ENCODE measurements at places on chromosomes 7 and 10.

DNA sequence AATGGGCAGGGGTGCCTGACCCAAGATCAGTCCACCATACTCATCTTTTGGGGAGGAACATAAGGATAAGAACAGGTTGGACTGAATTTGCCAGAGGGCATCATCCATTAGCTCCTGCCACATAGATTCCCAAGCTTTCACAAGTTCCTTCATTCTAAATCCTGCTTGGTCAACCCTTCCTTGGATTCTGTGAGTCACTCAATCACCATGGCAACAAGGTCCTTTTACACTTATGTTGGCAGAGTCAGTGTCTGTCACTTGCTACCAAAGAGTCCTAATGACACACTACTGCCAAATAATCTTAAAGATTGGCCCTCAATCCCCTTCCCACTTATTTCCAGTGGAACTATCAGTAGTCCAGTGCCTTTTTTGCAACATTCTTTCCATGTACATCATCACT, 5.0 kb upstream of the LGI1 start:
- no peak for DNase-seq

GRCh38 chr10:16586358-16587138, 64.9 kb upstream of the C1QL3 start:
- DNase-seq, result no peak

- no peak for DNase-seq
These were observed 6.4 kb downstream of the GCK start for GRCh38 chr7:44182827-44183226.

- no peak for DNase-seq
These were observed 98.4 kb downstream of the CHRM2 start for GRCh38 chr7:136966825-136967224.

GRCh38 chr7:29401769-29402168, 161.9 kb upstream of the PRR15 start:
- DNase-seq, result no peak

- no peak for DNase-seq
These were observed 136.9 kb downstream of the KCNMA1 start for GRCh38 chr10:77500754-77501151.

DNA sequence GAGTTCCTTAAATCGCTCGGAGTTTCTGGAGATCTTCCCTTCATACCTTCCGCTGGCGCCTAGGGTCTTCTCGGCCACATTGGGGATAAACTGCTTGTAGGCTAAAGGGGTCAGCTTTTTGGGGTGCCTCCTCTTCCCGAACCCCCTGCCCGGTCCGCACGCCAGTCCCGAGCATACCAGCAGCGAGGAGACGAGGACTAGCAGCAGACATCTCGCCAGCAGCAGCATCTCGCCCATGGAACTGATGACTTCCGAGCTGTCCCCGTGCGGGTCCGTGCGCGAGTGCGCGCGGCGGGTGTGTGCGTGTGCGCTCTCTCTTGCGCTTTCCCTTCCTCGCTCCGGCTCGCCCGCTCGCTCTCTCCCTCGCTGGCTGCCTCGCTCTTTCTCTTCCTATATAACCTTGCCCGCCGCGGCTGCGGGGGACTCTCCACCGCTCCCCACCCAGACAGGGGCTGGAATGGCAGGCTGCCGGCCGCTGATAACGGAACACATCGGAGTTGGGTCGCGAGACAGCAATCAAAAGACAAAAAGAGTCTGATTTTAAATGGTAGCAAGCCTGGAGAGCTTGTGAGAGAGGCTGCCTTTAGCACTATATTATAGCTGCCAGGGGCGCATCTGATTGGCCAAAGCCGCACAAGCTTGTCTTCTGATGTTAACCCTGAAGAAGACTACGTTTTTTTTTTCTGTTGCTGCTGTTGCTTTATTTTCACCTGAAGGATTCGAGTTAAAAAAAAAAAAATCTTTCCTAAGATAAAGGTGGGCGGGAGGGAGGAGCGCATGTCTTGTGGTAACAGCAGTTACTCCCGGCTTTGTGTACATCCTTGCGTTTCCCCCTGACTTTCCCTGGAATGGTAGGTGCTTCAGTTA, at the start of gene SHH:
SHH (minus strand) TSS at position 569 of the 867 bp plus-strand sequence; CDS start at position 228, 341 bp downstream.
- no peak for DNase-seq

DNA sequence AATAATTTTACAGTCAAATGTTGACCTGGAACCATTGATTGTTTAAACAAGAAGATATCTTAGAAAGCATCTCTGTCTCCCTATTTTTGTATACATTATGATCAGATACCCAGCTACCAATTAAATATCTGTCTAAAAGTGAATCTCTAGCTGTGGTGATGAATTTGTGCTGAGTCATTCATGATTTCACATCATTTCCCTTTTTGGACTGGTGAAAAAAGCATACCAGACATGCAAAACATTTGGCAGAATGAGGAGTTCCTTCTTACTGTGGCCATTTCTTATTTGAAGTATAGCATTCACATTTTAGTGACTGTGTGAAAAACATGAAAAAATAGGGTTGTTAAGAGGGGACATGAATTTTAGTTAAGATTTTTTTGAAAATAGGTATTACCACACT, 98.0 kb upstream of the GATA3 start:
- no peak for DNase-seq

DNA sequence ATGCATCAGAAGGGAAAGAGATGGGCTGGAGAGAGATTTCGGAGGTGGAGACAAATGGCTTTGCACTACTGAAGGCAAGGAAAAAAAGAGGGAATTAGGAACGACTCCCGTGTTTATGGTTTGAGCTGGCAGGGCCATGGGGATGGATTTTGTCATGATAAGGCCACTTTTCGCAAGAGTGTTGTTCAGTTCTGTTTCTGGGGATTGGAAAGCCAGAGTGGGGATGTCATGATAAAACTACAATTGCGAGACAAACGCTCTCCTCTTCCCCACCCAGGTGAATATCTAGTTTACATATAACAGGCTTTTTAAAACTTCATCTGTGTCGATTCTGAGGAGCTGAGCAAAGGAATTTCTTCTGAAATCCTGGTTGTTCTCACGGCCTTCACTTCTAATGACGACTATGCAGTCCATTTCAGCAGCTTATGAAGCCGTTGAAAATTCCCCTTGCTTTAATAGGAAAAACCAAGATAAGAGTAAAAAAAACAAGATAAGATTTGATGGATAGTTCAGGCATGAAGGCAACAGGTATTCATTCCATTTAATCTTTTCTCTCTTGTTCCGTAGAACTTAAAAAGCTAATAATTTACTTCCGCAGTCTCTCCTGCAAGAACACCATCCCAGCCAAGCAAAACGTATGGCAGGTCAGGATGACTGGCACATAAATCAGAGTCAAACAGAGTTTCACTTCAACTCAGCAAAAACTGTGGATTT, 245.6 kb upstream of the PITRM1 start:
- no peak for DNase-seq

GRCh38 chr10:49527061-49527460, 11.9 kb downstream of the ERCC6 start:
- DNase-seq, result no peak

DNA sequence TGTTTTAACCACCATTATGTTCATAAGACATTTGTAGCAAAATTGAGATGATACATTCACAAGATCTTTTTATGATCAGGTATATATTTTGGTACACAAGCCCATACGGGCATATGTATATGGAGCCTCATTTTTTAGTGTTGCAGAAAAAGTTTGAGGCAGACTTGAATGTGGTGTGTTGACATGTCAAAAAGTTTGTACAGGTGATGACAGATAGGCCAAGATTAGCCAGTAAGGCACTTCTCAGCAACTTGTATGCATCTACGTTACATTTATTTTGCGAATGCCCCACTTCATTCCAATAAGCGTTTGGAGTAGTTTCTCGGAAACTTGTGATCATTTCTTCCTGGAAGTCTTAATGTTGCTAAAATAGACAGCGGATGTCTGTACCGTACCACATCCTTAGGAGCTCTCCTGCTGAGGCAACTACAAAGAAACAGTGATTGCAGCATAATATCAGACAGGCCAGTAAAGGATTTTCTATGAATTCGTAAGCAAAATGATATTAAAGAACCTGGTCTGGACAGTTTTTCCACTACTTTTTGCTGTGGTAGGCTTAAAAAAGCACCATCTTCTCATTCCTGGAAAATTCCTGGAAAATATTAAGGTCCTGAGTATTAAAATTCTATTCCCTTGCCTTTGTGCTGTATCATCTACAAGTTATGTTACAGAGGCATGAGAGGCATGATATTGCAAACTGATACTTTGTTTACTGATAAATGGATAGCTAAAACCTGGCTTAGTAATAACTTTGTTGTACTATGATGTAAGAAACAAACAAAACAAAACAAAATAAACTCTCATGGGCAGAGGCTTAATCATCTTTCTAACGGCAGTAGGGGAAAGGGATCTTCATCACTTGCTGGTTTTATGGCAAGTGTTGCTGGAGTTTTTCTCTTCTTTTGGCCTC, 153.6 kb downstream of the HDAC9 start:
- DNase-seq, result no peak

- DNase-seq, result no peak
These were observed 65.0 kb downstream of the DNAJC12 start for GRCh38 chr10:67772894-67773511.

DNA sequence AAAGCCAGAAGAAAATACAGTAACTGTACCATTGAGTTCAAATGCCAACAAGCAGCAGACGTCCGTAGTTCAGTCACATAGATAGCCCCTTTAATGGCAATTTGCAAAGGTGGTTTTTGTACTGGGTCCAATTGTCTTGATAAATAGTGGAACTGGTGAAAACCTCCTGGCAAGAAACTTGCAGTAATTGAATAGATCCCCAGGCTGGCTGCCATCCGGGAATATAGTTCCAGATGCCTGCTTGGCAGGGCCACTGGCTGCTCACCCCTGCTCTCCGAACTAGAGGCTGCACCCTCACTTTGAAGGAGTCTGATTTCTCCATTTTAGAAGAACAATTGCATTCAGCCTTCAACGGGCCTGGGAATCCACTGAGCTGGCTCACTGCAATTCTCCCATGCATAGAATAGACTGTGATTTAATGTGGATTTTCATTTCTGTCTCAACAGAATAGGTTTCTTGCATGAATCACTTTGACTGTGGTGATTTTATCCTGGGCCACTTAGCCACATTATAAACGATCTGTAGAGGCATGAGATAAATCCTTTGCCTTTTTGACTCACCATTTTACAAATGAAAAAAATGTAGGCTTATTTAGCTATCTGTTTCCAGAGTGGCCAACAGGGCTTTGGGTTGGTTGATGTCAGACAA, 35.9 kb upstream of the ELMO1 start:
- no peak for DNase-seq

DNA sequence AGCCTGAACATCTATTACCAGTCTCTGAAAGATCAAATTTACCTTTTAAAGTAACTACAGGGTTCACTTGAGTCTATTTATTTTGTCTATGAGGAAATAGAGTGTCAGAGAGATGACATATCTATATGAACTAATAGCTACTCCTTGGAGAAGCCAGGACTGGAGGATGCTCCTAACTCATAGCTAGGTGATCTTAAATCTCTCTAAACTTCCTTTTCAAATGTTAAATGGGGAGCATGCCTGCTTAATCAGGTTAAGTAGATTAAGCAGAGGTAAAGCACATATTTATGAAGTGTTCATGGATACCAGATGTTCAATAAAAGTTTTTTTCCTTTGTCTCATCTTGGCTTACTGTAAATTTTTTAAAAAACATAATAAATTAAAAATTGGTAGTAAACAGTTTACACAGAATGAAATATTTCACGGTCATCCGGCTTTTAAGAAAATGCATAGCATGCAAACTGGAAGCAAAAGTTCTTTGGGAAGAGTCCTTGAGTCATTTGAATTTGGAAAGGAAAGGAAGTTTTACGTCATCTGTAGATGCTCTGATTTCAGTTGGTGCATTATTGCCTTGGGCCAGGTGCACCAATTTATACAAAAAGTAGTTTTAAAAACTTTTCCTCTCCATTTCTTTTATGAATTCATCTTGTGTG, 155.1 kb downstream of the BICC1 start:
- no peak for DNase-seq

GRCh38 chr7:84647797-84648757, 453.5 kb upstream of the SEMA3A start:
- DNase-seq, result no peak

- no peak for DNase-seq
These were observed 193.6 kb downstream of the JCAD start for GRCh38 chr10:29865700-29866355.

DNA sequence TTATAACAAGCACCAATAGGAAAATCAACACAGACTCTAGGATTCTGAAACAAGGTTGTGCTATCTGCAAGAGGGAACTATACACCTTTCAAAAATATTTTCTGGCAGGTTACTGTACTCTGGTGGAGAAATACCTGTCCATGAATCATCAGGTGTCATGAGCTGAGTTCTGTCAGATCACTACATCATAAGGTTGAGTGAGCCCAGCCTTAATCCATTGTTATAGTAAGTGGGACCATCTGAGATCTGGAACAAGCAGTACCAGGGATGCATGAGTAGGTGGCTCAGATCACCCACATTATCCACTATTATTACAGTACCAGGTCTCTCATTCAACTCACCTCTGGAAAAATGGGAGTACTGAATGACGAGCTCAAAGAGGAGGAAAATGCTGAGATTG, 212.4 kb downstream of the DGKI start:
- DNase-seq, result no peak

DNA sequence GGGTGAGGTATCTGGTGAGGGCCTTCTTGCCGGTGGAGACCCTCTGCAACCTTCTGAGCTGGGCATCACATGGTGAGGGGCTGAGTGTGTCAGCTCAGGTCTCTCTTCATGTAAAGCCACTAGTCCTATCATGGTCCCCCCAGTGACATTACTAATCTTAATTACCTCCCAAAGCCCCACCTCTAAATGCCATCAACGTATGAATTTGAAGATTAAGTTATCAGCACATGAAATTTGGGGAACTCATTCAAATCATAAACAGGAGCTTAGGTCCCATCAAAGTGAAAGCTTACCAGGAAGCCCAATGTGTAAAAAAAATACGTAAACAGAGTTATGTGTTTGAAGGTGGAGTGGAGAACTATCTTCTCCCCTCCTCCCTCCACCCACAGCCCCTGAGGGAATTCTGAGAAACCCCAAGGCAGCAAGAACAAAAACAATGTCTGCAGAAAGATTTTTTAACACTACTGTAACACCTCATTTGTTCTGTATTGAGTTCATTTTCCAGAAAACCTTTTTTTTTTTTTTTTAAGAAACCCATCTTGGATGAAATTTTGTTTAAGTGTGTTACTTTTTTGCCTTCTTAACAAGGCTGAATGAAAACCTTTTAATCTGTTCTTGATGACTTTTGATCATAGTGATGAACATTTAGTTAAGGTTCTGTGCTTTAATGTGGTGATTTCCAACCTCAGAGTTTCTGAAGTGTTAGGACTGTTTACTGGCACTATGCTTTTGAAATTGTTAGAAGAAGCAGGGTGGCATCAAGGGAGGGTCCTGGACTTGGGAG, 19.1 kb upstream of the PCGF5 start:
- no peak for DNase-seq

DNA sequence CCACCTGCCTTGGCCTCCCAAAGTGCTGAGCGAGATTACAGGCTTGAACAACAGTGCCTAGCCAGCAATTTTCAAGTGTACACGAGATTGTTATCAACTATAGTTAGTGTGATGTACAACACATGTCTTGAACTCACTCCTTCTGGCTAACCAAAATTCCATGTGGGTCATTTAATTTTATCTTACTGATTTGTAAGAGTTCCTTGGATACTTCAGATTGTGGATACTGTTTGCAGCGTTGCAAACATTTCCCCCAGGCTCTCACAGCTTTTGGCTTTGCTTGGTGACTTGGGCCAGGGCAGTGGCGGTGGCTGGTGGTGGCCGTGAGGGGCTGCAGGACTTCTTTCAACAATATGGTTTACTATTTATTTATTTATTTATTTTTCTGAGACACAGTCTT, 8.5 kb upstream of the TMEM270 start:
- no peak for DNase-seq

Data from T-cell (primary cell).